CD4-positive, alpha-beta T cell treated with Interleukin-17A for 4 hours (primary cell): ENCODE measurements at places on chromosomes 3 and 15.

DNA sequence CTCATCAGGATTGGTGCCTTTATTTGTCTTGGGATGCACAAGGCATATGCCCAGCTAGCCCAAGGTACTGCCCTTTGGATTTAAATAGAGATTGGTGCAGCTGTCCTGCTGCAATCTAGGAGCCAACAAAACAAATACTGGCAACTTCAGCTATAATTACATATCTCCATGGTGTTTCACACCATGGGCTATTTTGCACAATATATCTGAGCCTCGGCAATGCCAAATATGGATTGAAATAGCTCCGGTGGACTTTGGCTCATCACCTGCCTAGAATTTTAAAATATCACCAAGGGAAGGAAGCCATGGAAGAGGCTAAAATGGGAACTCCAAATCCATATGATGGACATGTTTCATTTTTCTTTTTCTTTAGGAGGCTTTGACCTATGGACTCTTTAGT lies 367.8 kb upstream of the UMPS start:
- DNase-seq: no peak

GRCh38 chr3:53820756-53821580 lies 25.3 kb downstream of the CHDH start:
- no peak for DNase-seq

DNA sequence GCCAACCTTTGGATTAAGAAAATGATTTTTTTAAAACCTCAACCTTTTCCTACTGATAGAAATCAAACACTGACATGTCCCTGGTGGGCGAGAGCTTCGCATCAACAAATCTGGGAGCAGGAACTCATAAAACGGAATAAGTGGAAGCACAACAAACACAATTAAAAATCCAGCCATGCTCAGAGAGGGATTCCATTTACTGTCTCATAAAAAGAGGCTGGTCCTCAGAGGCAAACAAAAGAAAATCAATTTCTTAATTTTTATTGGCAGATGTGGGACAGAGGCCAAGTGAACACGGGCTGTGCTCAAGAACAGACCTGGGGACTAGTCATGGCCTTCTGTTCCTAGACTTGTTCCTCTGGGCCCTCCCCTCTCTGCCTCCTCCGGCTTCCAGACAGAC lies 214.5 kb downstream of the NTRK3 start:
- DNase-seq: no peak

DNA sequence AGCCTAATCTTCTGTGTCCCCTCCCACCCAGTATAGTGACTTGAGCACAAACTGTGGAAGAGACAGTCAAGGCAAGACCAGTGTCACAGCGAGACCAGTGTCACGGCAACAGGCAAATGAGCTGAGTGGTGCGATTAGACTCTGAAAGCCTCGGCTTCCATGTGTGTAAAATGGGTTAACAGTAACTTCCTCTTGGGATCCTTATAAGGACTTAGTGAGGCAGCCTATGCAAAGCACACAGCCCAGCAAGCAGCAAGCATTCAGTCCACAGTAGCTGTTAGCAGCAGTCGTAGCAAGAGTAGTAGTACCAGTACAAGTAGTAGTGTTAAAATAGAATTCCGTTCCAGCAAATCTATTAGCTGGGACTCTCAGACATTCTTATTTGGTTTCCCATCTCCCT lies 334.1 kb downstream of the GABRB3 start:
- DNase-seq: no peak

- no peak for DNase-seq
Observed at GRCh38 chr3:31724651-31725050, 191.9 kb downstream of the STT3B start.

DNA sequence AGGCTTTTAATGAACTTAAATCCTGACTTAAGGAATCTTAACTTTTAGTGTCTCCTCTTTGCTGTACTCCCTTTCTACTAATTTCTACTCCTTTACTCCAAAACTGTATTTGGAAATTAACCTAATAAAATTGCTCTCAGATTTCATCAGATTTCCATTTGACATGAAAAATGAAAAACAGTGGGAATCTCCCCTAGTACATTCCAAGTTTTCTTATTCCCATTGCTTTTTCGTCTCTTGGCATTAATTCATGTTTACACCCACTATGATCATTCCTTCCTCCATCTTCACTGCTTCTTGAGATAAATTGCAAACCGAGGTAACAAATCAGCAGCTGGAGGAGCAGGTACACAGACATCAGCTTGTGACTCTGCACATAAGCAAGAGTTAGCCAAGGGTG lies 208.7 kb downstream of the VGLL3 start:
- DNase-seq: no peak

GRCh38 chr3:124351430-124352148 lies 359.7 kb upstream of the ROPN1 start:
- DNase-seq: no peak

- DNase-seq: no peak
Observed at GRCh38 chr3:114308377-114308776, 14.5 kb downstream of the TIGIT start.

DNA sequence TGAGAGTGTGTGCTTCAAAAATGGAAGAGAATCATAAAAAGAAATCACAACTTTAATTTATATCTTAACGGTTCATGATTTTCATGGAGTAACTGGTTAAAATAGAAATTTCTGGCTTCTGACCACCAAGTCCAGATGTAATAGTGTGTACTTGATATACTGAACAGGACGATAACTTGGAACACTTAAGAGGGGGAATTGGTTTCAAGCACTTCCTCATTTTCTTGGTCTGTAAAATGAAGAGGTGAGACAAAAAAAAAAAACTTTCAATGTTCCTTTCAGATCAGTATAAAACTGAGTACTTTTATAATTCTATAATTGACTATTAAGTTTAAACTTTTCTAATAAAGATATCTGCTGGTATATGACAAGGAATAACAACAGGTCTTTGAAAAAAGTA lies 64.0 kb upstream of the TRA2B start:
- DNase-seq: no peak
